LHCN-M2 (cell line): ENCODE measurements at places on chromosomes 12 and 14. TPM values are rescaled to one million over a fixed set of nuclear protein-coding genes. Genes with fewer than 3 reads are reported as not detected.
A peak's percentile ranks its signal among the peaks of the same experiment; 100 is the strongest.

The TBC1D30 gene
- 0.06 TPM in 2 replicates for total RNA-seq

The RHOF gene
- total RNA-seq, result 1.8 and 2.5 TPM in 2 replicates

DNA sequence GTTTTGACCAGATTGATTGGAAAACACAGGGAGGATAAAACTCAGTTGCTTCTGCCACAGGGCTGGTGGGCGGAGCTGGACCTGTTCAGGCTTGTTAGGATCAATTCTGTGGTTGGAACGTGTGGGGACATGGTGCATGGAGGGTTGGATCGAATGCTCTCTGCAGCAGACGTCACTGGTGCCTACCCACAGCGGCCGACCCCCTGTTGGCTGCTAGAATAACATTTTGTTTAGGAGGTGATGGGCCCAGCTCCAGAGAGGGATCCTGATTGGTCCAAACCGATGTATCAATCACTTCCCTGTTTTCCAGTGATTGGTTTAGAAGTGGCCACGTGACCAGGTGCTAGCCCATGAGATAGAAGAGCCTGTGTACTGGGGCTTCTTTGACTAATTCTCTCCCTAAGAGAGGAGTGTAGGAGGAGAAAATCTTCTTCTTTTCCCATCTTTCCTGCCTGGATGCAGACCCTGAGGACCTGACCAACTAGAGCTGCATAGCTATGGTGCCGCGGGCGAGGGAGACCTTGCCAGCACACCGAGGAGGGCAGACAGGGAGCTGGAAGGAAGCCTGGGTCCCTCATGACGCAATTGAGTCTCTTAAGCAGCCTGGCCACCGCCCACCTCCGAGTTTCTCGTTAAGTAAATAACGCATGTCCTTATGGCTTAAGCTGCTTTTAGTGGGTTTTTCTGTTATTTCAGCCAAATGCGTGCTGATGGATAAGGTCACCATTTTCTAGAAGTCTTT, 163.5 kb downstream of the AACS start:
- no peak for DNase-seq

DNA sequence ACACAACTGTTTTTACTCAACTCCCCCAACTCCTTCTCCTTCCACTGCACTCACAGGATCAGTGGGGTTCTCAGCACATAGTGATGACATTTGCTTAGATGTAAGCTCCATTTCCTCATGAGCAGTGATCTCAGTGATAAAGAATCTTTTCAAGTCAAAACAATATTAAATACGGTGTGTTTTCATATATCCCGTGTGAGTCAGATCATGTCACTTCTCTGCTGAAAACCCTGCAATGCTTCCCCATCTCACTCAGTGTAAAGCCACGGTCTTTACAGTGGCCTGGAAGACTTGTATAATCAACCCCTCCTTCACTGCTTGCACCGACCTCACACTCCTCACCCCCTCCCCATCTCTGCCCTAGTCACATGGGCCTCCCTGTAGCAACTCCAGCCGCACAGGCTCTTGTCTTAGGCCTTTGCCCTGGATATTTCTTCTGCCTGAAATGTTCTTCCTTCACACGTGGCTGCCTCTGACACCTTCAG, 149.7 kb upstream of the ARHGAP5 start:
- DNase-seq, result peak; percentile 88

DNA sequence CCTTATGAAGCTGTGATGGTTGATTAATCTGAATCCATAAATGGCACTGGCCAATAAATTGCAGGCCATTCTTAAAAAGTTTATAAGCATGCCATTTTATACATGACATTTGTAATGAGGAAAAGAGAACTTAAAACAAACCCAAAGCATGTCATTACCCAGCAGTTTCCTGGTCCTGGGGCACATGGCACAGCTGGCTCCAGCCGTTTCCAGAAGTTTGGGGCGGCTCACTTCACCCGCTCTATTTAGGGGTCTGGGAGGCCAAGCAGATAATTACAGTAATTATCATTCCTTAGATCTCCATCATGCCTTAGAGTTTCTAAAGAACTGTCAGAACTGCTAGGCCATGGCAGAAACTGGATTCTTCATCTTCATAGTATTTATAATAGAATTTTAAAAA, 6.4 kb downstream of the ADGRD1 start:
- DNase-seq, result no peak

GRCh38 chr14:23556700-23557440, 799 bp downstream of the THTPA start:
- no peak for DNase-seq

The TCL1B gene
- total RNA-seq, result not detected in 2 replicates

GRCh38 chr14:33120966-33121365, 182.3 kb downstream of the NPAS3 start:
- peak; percentile 50 for DNase-seq

DNA sequence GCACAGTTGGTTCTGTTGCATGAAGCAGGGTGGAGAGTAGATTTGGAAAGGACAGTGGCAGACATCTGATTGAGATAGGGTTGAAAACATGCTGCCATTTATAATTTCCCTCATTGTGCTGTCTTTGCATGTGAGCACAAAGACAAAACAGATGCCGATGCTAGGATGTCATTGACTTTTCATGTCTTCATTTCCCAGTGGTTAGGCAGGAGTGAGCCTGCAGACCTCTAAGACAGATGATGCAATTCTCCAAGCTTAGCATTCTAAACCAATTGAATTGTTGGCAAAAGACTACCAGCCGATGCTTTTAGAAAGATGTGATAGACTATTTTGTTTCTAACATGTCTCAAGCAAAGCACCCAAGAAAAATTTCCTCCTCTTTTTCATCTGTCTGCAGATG, 37.1 kb upstream of the PELI2 start:
- no peak for DNase-seq

DNA sequence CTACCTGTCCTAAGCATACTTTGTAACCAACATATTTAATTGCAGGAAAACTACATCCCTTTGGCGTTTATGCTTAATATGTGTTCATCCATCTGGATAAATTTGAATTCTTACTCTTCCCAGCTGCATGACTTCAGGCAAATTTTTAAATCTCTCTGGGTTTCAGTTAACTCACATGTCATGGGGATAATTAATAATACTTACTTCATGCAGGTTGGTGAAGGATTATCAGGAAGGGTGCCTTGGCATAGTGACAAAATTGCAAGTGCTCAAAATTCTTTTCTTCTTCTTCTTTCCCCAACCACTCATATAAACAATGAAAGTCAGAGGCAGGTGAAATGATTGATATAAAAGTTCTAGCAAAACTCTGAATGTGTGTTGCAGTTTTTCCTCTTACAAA, 15.9 kb downstream of the SYT10 start:
- DNase-seq, result no peak

- DNase-seq, result no peak
Measured at GRCh38 chr12:120099738-120100137, 16.8 kb downstream of the RAB35 start.

DNA sequence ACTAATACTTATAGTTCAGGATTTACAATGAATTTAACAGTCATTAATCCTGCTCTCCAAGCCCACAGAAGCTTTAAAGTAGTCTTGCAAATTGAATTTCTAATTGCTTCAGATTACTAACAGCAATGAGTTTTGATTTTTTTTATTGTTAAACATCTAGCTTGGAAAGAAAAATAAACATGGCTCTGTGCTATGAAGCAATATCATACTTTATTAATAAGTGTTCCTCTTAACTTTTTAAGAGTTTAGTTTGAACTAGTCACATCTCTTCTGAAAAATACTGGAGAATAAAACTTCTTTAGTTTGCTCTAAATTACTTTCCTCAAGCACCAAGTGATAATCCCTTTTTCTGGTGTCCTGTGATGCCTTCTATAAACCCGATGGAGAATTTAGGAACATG, 250.2 kb downstream of the TRHDE start:
- DNase-seq, result no peak

The CCDC38 gene
- total RNA-seq, result not detected in 2 replicates

DNA sequence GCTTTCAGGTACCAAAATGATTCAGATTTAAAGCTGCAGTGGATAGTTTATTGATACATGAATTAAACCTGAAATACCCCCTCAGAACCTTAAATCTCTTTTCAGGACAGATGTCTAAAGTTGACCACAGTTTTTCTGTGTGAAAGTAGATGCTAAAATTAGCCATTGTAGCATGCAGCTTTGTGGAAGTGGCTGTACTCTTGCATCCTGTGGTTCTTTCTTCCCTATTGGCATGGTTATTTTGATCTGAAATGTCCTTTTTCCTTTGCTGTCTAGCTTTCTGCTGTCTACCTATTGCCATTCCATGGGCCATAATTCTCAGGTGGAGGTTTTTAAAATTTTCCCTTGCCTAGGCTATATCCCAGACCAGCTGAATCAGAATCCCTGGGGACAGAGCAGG, 455.6 kb downstream of the ZFP36L1 start:
- DNase-seq, result no peak

- DNase-seq, result no peak
Measured at GRCh38 chr14:102938191-102938590, 15.7 kb downstream of the AMN start.

DNA sequence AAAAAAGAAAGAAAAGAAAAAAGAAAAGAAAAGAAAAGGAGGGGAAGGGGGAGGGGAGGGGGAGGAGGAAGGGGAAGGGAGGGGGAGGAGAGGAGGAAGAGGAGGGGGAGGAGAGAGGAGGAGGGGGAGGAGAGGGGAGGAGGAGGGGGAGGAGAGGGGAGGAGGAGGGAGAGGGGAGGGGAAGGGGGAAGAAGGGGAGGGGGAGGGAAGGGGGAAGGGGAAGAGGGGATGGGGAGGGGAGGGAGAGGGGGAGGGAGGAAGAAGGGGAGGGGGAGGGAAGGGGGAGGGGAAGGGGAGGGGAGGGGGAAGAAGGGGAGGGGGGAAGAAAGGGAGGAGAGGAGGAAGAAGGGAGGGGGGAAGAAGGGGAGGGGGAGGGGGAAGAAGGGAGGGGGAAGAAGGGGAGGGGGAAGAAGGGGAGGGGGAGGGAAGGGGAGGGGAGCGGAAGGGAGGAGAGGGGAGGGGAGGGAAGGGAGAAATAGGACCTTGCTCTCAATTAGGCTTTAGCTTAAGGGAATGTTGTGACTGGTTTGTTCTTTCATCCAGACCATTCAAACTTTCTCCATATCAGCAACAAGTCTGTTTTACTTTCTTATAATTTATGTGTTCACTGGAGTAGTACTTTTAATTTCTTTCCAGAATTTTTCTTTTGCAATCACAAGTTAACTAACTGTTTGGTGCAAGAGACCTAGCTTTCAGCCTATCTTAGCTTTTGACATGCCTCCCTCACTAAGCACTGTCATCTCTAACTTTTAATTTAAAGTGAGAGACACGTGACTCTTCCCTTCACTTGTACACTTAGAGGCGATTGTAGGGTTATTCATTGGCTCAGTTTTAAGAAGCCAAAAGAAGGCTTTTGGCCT, 76.5 kb upstream of the EGLN3 start:
- no peak for DNase-seq

DNA sequence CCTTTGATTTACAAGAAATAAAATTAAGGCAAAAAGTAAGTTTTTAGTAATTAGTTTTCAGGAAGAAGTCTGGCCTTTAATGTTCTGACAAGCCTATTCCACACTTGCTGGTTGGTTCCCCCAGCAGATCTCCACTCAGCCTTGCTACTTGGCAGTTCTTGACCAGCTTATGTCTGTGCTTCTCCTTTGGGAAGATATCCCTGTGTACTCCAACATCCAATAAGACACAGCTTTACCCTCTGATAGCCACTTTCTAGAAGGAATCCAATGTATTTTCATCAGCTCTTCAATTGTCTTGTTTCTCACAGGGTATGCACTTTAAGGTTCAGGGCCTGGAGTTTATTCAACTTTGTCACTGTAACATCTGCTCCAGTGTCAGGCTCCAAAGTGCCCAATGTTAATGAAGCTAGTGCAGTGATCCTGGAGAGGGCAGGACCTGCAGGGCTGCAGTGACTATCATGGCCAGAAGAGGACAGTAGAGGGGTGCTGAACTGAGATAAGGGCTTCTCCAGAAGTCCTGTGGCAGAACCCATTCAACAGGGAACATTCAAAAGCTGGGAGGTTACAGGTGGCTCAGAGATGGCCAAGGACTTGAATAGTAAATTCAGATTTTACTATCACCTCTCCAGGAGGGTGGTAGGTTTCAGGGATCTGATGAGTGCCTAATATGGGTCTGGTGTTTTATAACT, 22.9 kb downstream of the JKAMP start:
- peak; percentile 46 for DNase-seq

GRCh38 chr12:48061938-48062719, 43.8 kb downstream of the SENP1 start:
- DNase-seq, result no peak

- peak; percentile 52 for DNase-seq
Measured at GRCh38 chr12:67651132-67651695, 2.7 kb downstream of the DYRK2 start.

- DNase-seq, result no peak
Measured at GRCh38 chr12:122874081-122874480, 21.8 kb downstream of the VPS37B start.

GRCh38 chr14:86481104-86481503, 951.2 kb downstream of the FLRT2 start:
- DNase-seq, result peak; percentile 24

DNA sequence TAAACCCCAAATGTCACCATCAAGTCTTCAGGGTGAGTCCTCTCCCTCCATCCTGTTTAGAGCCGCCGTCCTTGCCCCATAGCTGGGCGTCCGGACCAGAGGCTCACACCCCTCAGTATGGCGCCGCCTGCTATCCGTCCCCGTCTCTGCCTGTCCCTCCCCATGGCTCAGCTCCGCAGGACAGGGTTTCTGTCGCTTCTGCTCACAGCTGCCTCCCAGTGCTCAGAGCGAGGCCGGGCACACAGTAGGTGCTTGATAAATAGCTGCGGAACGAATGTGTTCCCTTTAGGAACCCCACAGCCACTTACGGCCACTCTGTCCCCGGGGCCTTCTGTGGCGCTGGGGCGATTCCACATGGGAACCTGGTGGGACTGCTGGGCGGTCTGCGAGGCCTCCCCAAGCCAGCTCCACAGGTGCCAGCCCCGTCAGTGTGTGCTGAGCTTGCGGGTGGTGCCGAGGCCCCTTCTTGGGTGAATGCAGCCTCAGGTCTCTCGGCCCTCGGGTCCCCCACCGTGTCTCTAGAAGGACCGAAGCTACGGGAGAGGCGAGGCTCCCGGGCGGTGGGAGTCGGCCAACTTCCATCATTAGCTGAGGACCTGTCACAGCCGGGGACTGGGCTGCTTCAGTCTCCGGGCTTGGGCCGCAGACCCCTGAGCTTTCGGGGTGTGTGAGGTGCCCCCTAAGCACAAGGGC, 63.0 kb downstream of the NOC4L start:
- DNase-seq, result no peak

The ARMH4 gene
- 1.0 and 1.1 TPM in 2 replicates for total RNA-seq

GRCh38 chr12:52038447-52038846, 12.8 kb upstream of the NR4A1 start:
- DNase-seq, result no peak

- peak; percentile 62 for DNase-seq
Measured at GRCh38 chr12:88298761-88299242, 156.7 kb downstream of the TMTC3 start.
